Lower lobe of right lung (tissue), 2 donors: ENCODE measurements at places on chromosomes 11 and 22. TPM values are rescaled to one million over a fixed set of nuclear protein-coding genes. Genes with fewer than 3 reads are reported as not detected.
A peak's percentile ranks its signal among the peaks of the same experiment; 100 is the strongest.

- no peaks in the 10 kb centered on the region for H3K27me3 ChIP-seq
- peak overlapping the region; percentile 11 for H3K27ac ChIP-seq
- H3K4me1 ChIP-seq: peaks cover 10% of the 10 kb centered on the region
These were observed 14.1 kb upstream of the IL2RB start for GRCh38 chr22:37163575-37164504.

- peaks cover 65% of the 10 kb centered on the region for H3K27me3 ChIP-seq
- no peak for DNase-seq
- H3K4me3 ChIP-seq: no peak overlapping the region
- no peaks in the 10 kb centered on the region for H3K36me3 ChIP-seq
- peaks cover 8% of the 10 kb centered on the region for H3K4me1 ChIP-seq
These were observed 8.1 kb downstream of the WNT7B start for GRCh38 chr22:45968751-45969413.

- H3K4me1 ChIP-seq: peaks cover 8% of the 10 kb centered on the region
- no peak overlapping the region for H3K27ac ChIP-seq
- no peak overlapping the region for H3K4me3 ChIP-seq
- DNase-seq: no peak
- no peaks in the 10 kb centered on the region for H3K36me3 ChIP-seq
- no peaks in the 10 kb centered on the region for H3K27me3 ChIP-seq
These were observed 36.7 kb upstream of the CLMP start for GRCh38 chr11:123231777-123232176.

DNA sequence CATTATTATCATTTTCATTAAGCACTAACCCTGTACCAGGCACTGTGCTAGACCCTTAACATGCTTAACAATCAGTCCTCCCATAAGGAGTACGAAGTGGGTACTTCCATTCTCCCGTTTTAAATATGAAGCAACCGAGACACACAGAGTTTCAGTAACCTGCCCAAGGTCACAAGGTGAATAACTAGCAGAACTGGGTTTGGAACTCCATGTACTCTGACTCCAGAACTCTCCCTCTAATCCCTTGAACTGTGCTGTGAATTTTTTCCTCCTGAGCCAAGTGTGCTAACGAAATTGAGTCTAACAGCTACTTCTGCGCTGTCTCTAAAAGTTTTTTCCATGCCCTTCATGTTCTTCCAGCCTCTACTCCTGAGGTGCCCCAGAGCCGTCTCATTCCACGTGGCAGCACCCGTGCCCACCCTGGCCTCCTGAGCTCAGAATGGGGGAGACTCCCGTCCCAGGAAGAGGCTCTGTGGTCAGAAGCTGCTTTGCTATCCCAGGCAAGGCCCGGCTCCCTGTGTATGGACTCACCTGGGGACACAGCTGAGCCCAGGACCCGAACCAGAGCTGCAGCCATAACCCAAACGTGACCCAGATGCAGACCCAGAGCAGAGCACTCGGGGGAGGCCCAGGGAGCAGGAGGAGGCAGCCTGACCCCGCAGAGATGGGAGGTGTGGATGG is 8.6 kb upstream of the TRIM29 start:
- no peaks in the 10 kb centered on the region for H3K4me1 ChIP-seq
- H3K4me3 ChIP-seq: no peak overlapping the region
- no peak overlapping the region for H3K27ac ChIP-seq
- H3K36me3 ChIP-seq: no peaks in the 10 kb centered on the region
- H3K27me3 ChIP-seq: peaks cover 22% of the 10 kb centered on the region

- H3K4me1 ChIP-seq: peaks cover 9% of the 10 kb centered on the region
- H3K36me3 ChIP-seq: peaks cover 69% of the 10 kb centered on the region
- DNase-seq: no peak
- H3K4me3 ChIP-seq: no peak overlapping the region
- no peak overlapping the region for H3K27ac ChIP-seq
- H3K27me3 ChIP-seq: no peaks in the 10 kb centered on the region
These were observed 10.5 kb downstream of the RPL27A start for GRCh38 chr11:8693010-8693551.

DNA sequence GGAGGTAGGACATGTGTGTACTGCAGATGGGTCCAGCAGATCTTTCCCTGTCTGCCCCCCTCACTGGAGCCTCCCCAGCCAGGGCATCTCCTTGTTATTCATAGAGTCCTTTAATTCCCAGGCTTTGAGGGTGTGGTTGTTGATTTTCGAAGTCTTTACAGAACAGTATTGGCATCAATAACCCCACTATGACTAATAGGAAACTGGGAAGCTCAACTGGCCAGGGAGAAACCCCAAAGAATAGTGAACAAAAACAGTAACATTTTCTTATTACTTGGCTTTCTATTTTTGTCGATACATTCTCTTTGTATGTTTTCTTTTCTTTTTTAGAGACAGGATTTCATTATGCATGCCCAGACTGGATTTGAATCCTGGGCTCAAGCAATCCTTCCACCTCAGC is 57.9 kb downstream of the NF2 start:
- peaks cover 67% of the 10 kb centered on the region for H3K36me3 ChIP-seq
- H3K27me3 ChIP-seq: no peaks in the 10 kb centered on the region
- peaks cover 4% of the 10 kb centered on the region for H3K4me1 ChIP-seq

DNA sequence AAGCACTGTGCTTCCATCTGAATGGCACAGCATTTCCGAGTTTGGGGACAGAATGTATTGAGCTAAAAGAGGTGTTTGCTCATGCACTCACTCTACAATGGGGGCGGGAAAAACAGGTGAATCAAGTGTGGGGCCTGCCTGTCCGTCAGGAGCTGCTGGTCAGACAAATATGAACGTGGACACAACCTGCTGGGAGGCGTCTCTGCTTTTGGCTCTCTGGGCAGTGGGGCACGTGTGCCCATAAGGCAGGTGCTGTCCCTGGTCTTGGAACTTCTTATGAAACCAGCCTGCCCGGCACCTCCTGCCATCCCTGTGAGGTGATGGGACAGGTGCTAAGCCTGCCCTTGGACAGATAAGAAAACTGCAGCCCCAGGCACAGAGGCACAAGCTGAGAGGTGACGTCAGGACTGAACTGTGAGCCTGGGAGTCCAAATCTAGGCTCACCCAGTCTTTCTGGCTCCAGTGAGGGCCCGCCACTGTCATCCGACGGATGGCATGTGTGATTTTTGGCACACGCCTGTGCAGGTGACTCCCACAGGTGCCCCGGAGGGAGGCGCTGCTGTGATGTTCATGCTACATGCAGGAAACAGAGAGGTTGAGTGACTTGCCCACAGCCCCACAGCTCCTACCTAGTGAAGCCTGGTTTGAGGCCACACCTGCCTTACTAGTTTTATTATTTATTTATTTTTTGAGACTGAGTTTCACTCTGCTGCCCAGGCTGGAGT is 51.6 kb downstream of the SMIM38 start:
- H3K27ac ChIP-seq: peak overlapping the region; percentile 31
- DNase-seq: peak; percentile 69
- H3K27me3 ChIP-seq: no peaks in the 10 kb centered on the region
- H3K4me3 ChIP-seq: no peak overlapping the region

C11orf16 gene
- 5.4 TPM for total RNA-seq
